ENCODE measurements at places on chromosomes 4 and X.

DNA sequence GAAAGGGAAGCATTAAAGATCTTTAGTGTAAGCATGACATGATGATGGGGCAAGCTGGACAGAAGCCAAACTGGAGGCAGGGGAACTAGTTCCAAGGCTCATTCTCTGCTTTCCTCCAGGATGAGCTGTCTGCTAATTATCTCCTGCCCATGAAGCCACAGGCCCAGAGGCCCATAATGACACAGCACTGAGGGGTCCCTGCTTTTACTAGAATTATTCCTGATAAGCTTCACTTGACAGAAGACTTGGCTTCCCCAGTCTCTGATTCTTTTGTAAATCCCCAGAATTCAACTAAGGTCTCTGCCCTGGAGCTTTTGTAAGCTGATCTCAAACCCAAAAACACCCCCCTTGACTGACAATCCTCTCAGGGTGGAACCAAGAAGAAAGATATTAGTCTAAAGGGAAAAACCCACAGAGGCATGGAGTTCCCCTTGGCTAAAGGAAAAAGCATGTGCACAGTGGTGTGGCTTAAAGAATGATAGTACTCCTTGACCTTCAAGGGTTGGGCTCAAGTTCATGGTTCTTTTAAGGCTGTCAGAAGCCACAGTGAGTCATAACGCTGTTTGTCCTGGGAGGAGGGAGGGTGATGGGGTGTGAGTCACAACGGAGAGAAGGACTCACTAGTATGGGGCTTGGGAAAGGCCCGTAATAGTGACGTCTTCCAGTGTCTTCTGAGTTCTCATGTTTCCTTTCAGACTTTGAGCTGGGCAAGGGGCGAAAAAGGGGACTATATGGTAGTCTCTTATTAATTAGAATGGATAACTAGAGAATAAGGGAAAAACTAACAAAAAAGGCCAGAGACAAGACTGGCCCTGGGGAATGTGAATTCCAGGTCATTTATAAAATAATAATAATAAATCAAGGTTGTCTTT is 146.0 kb upstream of the CPEB2 start:
- DNase-seq = no peak

DNA sequence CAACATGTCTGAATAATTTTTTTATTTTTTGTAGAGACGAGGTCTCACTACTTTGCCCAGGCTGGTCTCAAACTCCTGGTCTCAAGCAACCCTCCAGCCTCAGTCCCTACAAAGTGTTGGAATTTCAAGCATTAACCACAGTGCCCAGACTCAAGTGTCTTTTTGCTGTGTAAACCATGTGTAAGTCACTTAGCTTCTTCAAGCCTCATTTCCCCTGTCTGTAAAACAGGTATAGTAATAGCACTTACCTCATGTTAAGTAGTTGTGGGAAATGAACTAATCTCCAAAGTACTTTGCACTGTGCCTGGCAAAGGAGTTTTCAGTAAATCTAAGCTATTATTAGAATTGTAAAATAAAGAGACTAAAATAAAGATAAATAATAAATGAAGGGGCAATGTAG is 35.7 kb downstream of the STBD1 start:
- DNase-seq = no peak

DNA sequence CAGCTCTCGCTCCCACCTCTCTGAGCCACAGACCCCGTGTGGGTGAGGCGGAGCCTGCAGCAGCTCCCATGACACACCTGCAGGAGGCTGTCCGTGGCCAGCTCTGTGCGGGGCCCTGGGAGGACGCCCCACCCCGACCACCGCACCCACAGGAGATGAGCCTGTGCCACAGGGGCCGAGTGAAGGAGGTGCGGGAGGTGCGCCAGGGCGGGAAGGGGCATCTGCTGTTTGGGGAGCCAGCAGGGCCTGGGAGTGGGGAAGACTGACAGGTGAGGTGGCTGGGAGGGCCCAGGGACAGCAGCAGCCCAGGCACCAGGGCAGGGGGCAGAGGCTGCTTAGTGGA is 52.0 kb downstream of the ACOX3 start:
- DNase-seq = no peak

DNA sequence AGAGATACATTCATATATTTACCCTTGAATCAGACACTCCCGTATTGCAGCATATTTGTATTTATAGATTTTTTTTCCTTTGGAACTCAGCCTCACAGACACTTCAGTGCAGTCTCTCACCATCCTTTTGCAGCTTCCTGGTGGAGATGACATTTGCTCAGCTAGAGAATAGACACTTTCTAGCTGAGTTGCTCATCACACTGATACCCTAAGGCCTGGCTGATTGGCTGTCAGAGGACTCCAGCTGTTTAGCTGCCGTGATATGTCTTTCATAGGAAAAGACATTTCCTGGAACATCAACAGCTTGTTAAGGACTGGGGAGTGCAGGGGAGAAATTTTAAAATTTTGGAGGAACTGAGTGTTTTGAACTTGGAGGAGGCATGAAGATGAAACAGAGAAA is 429.6 kb downstream of the SMARCA1 start:
- DNase-seq = no peak

GRCh38 chr4:151318307-151319006 is 6.9 kb downstream of the SH3D19 start:
- no peak for DNase-seq

GRCh38 chrX:34918091-34918736 is 24.4 kb upstream of the FAM47B start:
- DNase-seq = no peak

- DNase-seq = no peak
Measured at GRCh38 chr4:177964061-177964460, 521.8 kb upstream of the AGA start.
